HCT116 (cell line): ENCODE measurements at places on chromosomes 11 and 22. TPM values are rescaled to one million over a fixed set of nuclear protein-coding genes. Genes with fewer than 3 reads are reported as not detected.

- DNase-seq: no peak
- H3K36me3 ChIP-seq: peaks cover 5% of the 10 kb centered on the region
- H3K4me3 ChIP-seq: no peak overlapping the region
- no peaks in the 10 kb centered on the region for H3K4me1 ChIP-seq
- H3K27ac ChIP-seq: no peak overlapping the region
- H3K27me3 ChIP-seq: no peaks in the 10 kb centered on the region
Observed at GRCh38 chr22:17803609-17804270, 29.5 kb upstream of the BID start.

GRCh38 chr11:111421251-111421650, 42.2 kb upstream of the POU2AF1 start:
- H3K4me3 ChIP-seq: no peak overlapping the region

DNA sequence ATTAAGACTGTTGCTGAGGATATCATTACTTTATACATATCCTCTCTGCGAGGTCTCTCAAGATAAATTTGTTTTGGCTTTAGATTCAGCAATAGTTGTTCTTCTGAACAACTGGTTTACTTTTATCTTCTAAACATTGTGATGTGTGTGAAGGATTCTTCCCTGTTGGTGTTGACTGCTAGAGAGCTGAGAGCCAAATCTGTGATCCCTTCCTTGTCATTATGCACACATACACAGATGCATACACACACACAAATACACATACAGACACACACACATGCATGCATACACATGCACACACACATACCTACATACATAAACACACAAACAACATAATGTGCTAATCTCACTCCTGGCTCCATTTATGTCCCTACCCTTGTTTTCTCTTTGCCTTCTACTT, 137.0 kb downstream of the SNX19 start:
- H3K4me3 ChIP-seq: no peak overlapping the region
- no peak for DNase-seq
- no peaks in the 10 kb centered on the region for H3K4me1 ChIP-seq
- H3K27ac ChIP-seq: no peak overlapping the region
- no peaks in the 10 kb centered on the region for H3K36me3 ChIP-seq

GRCh38 chr11:73095613-73096012, 46.5 kb downstream of the FCHSD2 start:
- no peak overlapping the region for H3K4me3 ChIP-seq
- H3K4me1 ChIP-seq: no peaks in the 10 kb centered on the region
- no peak for DNase-seq

GRCh38 chr22:45285263-45286058, 712 bp downstream of the UPK3A start:
- H3K27me3 ChIP-seq: no peaks in the 10 kb centered on the region
- peak overlapping the region; percentile 16; the same call in 1 of the 2 replicates for H3K27ac ChIP-seq
- peaks cover 23% of the 10 kb centered on the region for H3K4me1 ChIP-seq
- peak overlapping the region; percentile 26 for H3K4me3 ChIP-seq

- H3K36me3 ChIP-seq: 0 out of 2 replicates have a peak, but pooled peaks cover 2% of the 10 kb centered on the region
- no peaks in the 10 kb centered on the region for H3K27me3 ChIP-seq
- no peak overlapping the region for H3K4me3 ChIP-seq
- H3K4me1 ChIP-seq: peaks cover 10% of the 10 kb centered on the region; the same call in 1 of the 2 replicates
- no peak for DNase-seq
Observed at GRCh38 chr11:65870706-65871681, 1.6 kb downstream of the EFEMP2 start.

GRCh38 chr11:111400595-111400994, 21.5 kb upstream of the POU2AF1 start:
- no peaks in the 10 kb centered on the region for H3K4me1 ChIP-seq
- H3K27me3 ChIP-seq: no peaks in the 10 kb centered on the region
- no peak overlapping the region for H3K27ac ChIP-seq
- no peak for DNase-seq
- H3K36me3 ChIP-seq: no peaks in the 10 kb centered on the region

- H3K4me3 ChIP-seq: no peak overlapping the region
- no peaks in the 10 kb centered on the region for H3K36me3 ChIP-seq
- no peaks in the 10 kb centered on the region for H3K4me1 ChIP-seq
- DNase-seq: no peak
- H3K27ac ChIP-seq: no peak overlapping the region
Observed at GRCh38 chr11:70547821-70548670, 149.7 kb downstream of the CTTN start.

DNA sequence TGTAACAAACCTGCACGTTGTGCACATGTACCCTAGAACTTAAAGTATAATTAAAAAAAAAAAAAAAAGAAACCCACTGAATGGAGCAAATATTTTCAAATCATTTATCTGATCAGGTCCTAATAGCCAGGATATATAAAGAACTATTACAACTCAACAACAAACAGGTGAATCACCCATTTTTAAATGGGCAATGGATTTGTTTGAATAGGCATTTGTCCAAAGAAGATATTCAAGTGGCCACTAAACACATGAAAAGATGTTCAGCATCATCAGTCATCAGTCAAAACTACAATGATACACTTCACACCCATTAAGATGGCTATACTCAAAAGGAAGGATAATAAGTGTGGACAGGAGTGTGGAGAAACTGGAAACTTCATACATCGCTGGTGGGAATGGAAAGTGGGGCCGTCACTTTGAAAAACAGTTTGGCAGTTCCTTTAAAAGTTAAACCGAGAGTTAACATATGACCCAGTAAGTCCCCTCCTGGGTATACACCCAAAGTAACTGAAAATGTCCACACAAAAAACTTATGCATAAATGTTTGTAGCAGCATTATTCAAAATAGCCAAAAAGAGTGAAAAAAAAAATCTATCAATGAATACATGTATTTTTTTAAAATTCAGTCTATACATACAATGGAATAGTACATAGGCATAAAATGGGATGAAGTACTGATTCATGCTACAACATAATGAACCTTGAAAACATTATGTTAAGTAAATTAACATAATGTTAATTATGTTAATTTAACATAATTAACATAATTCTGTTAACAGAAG, 53.1 kb downstream of the ARRB1 start:
- no peak overlapping the region for H3K27ac ChIP-seq
- no peak for DNase-seq
- no peaks in the 10 kb centered on the region for H3K36me3 ChIP-seq
- no peaks in the 10 kb centered on the region for H3K4me1 ChIP-seq
- no peaks in the 10 kb centered on the region for H3K27me3 ChIP-seq
- no peak overlapping the region for H3K4me3 ChIP-seq

DNA sequence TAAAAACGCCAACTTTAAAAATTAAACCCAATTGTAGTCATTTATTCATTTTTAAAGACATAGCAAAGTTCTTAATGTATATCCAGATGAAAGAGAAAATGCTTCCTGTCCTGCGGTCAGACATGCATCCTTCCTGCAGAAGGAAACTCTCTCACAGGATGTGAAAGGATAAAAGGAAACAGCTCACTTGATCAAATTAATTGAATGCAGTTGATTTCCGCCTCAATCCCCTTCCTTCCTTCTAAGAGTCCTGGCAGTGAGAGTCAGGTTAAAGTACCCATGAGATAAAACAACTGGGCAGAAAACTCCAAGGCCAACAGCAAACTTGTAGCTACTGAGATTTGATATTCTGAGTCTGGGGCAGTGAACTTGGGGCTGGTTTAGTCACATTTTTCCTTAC, 38.5 kb downstream of the CWC15 start:
- H3K4me1 ChIP-seq: no peaks in the 10 kb centered on the region
- no peak overlapping the region for H3K4me3 ChIP-seq
- DNase-seq: no peak

- H3K4me1 ChIP-seq: peaks cover 18% of the 10 kb centered on the region
- H3K27ac ChIP-seq: no peak overlapping the region
- H3K27me3 ChIP-seq: no peaks in the 10 kb centered on the region
- no peak overlapping the region for H3K4me3 ChIP-seq
- DNase-seq: no peak
- H3K36me3 ChIP-seq: no peaks in the 10 kb centered on the region
Observed at GRCh38 chr11:70073871-70074371, 4.2 kb upstream of the ANO1 start.

DNA sequence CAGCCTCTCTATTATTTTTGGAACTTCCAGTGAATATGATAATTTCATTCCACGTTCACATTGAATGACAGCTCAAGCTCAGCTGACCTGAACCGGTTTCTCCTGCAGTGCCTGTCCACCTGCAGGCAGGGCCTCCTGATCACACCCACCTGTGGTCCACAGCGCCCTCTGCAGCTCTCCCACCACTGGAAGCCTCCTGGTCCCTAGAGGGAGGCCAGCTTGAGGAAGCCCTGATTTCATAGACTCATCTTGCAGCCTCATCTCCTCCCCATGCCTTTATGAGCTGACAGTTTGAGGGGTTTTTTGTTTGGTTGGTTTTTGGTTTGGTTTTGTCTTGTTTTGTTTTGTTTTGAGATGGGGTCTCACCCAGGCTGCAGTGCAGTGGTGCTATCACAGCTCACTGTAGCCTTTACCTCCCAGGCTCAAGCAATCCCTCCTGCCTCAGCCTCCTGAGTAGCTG, 29.9 kb upstream of the MALAT1 start:
- H3K36me3 ChIP-seq: no peaks in the 10 kb centered on the region
- peak overlapping the region; percentile 37; the same call in 1 of the 2 replicates for H3K27ac ChIP-seq
- H3K27me3 ChIP-seq: no peaks in the 10 kb centered on the region

GRCh38 chr11:9759519-9760192, 95.8 kb downstream of the SWAP70 start:
- H3K27ac ChIP-seq: peak overlapping the region; percentile 95
- H3K36me3 ChIP-seq: no peaks in the 10 kb centered on the region
- H3K4me1 ChIP-seq: peaks cover 33% of the 10 kb centered on the region

DNA sequence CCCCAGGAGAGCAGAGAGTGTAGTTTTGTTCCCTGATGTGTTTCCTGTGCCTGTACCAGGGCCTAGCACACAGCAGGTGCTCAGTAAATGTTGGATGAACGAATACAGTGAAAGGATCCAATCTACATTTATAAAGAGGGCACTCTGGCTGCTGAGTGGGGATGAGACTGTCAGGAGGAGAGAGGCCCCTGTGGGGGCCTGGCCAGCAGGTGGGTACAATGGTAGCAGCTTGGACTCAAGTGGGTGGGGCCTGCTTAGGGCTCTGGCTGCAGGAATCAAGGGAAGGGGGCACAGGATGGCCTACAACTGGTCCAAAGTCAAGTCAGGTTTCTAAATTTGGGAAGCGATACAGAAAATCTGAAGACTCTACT, 156.6 kb upstream of the GRK3 start:
- no peaks in the 10 kb centered on the region for H3K27me3 ChIP-seq
- H3K4me1 ChIP-seq: peaks cover 16% of the 10 kb centered on the region
- no peaks in the 10 kb centered on the region for H3K36me3 ChIP-seq
- DNase-seq: no peak
- H3K27ac ChIP-seq: no peak overlapping the region

Gene RBMXL2
- 0.12 TPM for total RNA-seq

Gene GRM5
- total RNA-seq: not detected

Gene MS4A15
- total RNA-seq: 1.5 TPM

Gene TIMM10
- 65.6 TPM for total RNA-seq

Gene A4GALT
- total RNA-seq: 16.0 TPM

Gene NDUFS8
- 189 TPM for total RNA-seq

Gene TBX1
- 3.9 TPM for total RNA-seq
